Mesenteric fat pad (tissue), 1 donor: ENCODE measurements at places on chromosomes 6 and 20. TPM values are rescaled to one million over a fixed set of nuclear protein-coding genes. Genes with fewer than 3 reads are reported as not detected.

DNA sequence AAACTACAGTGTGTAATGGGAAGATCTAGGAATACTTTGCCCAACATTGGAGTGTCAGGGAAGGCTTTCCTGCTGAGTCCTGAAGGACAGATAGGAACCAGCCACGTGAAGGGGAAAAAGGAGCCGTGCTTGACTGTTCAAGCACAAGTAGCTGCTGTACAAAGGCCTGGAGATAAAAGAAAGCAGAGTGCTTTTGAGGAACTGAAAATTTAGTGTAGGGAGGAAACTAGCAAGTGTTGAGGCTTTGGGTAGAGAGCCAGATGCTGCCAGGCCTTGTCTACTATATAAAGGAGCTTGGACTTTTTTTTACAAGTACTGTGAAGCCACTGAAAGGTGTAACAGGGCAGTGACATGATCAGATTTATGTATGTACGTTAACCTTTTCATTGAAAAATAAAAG lies 39.0 kb downstream of the DSE start:
- DNase-seq, result no peak

DNA sequence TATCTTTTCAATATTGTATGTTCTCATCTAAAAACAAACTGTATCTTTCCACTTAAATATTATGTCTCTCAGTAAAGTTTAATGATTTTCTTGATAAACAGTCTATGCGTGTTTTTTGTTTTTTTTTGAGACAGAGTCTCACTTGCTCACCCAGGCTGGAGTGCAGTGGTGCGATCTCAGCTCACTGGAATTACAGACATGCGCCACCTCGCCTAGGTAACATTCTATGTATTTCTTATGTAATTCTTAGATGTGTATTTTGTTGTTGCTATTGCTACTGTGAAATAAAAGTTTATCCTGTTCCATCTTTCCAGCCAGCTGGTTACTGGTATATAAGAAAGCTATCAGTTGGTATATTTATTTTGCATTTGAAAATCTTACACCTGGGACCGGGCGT lies 29.4 kb downstream of the ABHD12 start:
- no peak for DNase-seq

GRCh38 chr20:61593516-61593915 lies 341.5 kb downstream of the CDH4 start:
- no peak for DNase-seq

DNA sequence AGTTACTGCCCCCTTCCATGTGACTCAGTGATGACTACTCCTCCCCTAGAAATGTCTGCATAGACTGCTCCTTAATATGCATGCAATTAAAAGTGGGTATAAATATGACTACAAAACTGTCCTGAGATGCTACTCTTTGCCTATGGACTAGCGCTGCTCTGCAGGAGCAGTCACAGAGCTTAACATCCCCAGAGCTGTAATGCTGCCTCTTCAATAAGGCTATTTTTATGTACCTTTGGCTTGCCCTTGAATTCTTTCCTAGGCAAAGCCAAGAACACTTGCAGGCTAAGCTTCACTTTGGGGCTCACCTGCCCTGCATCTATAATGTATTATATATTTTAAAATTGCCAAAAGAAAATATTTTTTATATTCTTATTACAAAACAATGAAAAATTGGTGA lies 299.1 kb downstream of the CLVS2 start:
- DNase-seq, result no peak

Gene NKX2-4
- not detected for total RNA-seq

GRCh38 chr6:20978151-20978614 lies 443.9 kb downstream of the CDKAL1 start:
- DNase-seq, result no peak

Gene WFDC12
- total RNA-seq, result not detected

Gene ADGRB3
- total RNA-seq, result 0.74 TPM

DNA sequence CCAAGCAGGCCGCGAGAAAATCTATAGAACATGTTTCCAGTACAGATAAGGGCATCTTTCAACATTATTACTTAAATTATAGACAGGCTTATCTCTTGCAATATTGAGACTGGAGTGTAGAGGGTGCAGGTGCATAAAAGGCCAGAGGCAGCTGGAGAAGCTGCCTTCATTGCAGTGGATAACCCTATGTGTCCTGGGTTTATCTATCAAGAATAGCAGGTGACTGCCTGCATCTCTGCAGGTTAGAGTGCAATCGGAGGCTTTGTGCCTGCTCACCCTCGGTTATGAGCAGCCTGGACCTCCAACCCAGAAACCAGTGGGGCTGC lies 28.7 kb upstream of the ECI2 start:
- no peak for DNase-seq
